Mesenchymal stem cell (in vitro differentiated cells and primary cell): ENCODE measurements at places on chromosomes 6 and 20.

DNA sequence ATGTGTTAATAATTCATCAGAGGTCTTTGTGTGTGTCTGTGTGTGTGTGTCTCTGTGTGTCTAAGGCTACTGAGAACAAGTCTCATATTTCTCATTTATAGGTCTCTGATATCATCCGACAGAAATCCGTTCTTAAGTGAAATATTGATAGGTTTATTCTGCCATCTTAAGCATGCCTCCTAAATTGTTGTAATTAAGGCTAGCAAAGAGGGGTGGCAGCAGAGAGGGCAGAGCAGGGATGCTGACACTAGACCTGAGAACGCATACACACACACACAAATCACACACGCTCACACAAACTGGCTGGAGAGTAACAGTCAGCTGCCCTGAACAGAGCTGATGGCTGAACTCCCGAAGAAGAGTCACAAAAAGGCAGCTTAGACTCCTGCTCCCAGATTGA, 84.9 kb upstream of the LRFN2 start:
- no peak for DNase-seq

- DNase-seq, result peak; percentile 58
These were observed 669.4 kb upstream of the CITED2 start for GRCh38 chr6:140043762-140044378.

GRCh38 chr6:147603392-147604081, 95.0 kb downstream of the SAMD5 start:
- DNase-seq, result no peak

DNA sequence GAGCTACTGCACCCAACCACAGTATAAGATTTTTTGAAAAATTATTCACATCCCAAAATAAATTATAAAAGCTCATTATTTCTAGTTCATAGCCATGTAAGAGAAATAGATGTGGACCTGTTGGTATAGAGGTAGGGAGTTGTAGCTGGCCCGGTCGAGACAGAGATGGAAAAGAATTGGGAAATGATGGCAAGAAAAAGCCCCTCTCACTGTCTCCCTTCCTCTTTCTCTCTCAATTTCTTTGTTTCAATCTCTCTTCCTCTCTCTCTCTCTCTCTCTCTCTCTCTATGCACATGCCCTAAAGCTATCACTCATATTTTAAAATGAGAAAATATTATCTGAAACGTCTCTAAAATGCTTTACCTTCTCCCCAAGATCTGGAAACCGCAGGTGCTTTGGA, 80.7 kb upstream of the CD83 start:
- no peak for DNase-seq
